AG20443 (cell line): ENCODE measurements at places on chromosomes 11 and 22.

GRCh38 chr11:102546923-102547471 lies 16.4 kb upstream of the MMP7 start:
- DNase-seq, result no peak

DNA sequence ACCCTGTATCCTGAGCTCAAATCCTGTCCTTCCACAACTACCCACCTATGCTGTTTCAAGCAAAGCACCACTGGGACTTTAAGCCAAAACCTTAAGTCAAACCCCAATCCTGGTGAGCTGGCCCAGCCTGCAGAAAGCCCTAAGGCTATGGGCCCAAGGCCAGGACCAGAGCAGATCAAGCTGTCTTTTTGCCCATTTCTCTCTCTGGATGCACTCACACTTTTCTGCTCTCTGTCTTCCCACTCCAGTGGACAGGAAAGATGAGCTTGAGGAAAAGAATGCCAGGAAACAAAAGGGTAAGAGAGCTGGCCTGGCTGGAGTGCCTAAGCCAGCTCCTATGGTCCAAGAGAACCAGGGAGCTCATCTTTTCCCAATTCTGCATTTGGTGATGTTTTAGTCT lies 284.3 kb upstream of the ISX start:
- peak; percentile 60 for DNase-seq

- no peak for DNase-seq
These were observed 438.9 kb downstream of the NTM start for GRCh38 chr11:131809203-131809918.

- no peak for DNase-seq
These were observed 33.3 kb downstream of the AMPD3 start for GRCh38 chr11:10488121-10488933.

GRCh38 chr22:49954991-49955580 lies 5.5 kb upstream of the PIM3 start:
- no peak for DNase-seq

DNA sequence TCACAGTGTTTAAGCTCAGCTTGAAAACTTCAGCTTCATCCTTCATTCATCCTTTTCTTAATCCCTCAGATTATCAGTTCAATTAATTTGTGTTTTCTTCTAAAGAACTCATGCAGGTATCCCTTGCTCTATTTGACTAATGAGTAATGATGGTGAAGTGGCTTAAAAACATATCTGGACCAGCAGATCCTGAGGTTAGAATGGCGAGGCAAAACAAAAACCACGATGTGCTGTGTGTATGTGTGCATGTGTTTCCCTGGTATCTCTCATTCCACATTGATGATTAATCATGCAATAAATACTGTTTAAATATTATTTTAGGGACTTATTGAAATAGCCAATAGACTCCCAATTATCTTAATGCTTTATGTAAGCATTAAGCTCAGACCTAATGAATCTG lies 437.0 kb downstream of the DYNC2H1 start:
- DNase-seq, result peak; percentile 35

- DNase-seq, result no peak
These were observed 185.8 kb upstream of the RAG2 start for GRCh38 chr11:36783808-36784207.

- no peak for DNase-seq
These were observed 9.5 kb upstream of the GGA1 start for GRCh38 chr22:37599153-37599552.

DNA sequence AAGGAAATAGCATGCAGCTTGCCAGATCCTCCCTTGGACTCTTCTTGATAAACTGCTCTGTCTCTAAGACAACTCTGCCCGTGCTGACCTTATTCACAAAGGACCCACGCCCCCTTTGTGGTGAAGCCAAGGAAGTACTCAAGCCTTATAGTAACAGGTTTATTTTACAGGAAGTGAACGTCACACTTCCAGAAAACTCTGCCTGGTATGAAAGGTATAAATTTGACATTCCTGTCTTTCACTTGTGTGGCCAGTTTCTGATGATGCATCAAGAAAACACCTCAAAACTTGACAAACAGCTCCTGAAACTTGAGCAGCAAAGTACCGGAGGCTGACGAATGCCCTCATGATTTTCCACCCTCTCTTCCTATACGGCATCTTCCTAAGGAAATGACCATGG lies 12.5 kb upstream of the PELI3 start:
- DNase-seq, result no peak

DNA sequence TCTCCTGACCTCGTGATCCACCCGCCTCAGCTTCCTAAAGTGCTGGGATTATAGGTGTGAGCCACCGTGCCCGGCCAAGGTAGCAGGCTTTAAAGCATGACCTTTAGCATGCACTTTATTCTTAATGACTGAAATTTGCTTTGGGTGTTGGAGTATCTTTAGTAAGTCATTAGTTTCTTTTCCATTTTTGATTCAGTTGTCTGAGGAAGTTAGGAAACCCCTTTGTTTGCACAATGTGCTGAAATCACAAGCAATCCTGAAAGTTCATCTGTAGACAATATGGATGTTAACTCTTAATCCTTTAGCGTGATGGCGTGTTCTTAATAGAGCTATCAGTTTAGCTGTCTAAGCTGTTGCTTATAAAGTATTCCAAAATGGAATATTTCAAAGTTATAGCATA lies 16.8 kb downstream of the SDHD start:
- no peak for DNase-seq

DNA sequence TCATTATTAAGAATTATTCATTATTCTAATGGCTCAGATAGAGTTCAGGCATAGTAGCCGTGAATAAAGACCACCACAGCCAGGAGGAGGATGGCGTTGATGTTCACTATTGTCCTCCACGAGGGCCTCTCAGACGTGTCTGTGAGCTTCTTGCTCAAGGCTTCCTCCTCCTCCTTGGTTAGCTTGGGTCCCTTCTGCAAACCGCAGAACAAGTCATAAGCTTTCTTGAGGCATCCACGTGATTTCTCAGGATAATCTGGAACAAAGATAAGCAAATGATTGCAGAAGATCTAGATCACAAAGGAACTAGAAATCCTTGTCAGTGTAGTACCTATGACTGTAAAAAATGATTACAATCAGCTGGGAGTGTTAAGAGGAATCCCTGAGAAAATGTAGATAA lies 13.6 kb upstream of the RFPL2 start:
- no peak for DNase-seq

DNA sequence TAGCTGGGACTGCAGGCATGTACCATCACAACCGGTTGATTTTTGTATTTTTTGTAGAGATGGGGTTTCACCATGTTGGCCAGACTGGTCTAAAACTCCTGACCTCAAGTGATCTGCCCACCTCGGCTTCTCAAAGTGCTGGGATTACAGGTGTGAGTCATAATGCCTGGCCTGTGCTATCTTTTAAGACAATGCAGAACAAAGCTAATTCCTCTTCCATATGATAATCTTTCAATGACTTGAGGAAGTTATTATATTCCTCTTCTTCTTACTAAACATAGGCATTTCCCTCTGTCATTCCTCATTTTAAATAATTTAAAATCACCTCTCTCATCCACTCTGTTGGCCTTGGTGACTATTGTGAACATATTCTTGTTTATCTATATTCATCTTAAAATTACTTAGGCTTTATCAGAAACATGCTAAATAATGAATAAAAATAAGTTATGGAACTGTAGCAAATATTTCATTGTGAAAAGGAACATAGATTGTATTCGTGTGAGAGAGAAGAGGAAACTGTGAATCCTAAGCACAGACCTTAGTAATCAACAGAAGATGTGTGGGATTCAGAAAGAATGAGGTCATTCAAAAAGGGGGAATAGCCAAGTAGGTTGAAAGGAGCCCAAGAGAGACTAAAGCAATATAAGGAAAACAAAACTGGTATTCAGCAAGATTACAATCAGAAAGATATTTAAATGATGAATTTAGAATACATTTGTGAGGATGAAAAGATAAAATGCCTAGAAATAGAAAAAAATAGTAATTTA lies 269.4 kb downstream of the TTC28 start:
- DNase-seq, result peak; percentile 68

DNA sequence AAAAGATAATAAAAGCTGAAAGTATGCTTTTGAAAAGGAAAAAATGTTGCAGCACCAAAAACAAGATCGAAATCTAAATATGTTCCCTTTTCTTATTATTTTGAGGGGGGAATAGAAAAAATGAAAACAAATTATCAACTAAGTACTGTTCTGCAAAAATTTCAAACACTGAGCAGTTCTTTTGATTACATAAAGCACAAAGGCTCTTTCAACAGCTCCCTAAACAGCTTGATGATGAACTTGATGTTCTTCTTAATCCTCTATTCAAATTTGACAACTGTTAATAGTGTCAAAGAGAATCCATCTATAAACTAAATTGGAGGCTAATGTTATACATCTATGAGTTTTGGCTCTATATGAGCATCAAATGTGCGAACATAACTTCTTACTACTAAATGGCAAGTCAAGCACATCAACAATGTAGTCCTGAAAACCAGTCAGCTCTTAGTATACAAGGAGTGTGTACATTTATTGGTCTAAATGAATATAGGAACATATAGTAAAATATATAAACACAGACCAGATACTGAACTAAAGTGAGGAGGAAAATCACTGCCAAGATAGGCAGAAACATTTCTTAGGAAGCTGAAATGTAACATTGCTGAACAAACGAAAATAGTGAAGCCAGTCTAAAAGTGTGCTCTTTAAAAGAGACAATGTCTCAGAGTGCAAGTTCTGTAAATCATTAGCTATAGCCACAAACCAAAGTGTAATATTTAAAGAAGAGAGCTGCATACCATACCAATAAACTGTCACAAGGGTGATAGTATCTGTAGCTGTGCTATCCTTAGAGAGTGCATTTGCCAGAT lies 94.3 kb downstream of the SOX6 start:
- DNase-seq, result no peak

DNA sequence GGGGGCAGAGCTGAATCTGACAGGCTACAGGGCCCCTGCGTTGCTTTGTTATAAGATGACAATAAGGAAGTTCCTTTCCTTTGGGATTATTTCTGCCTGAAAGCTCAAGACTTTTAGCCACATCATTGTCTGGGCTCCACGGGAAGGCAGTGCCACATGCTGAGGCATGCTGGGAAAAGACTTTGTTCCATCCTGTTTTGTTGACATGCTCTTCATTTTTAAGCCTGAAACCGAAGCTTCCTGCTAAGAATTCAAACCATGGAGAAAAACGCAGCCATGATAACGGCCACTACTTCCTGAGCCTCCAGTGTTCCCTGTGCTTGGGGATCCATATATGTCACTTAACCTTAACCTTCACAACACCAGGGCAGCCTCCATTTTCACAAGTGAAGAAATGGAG lies 5.5 kb upstream of the TCF20 start:
- DNase-seq, result no peak

- peak; percentile 64 for DNase-seq
These were observed 10.0 kb downstream of the RPL3 start for GRCh38 chr22:39309364-39309861.

DNA sequence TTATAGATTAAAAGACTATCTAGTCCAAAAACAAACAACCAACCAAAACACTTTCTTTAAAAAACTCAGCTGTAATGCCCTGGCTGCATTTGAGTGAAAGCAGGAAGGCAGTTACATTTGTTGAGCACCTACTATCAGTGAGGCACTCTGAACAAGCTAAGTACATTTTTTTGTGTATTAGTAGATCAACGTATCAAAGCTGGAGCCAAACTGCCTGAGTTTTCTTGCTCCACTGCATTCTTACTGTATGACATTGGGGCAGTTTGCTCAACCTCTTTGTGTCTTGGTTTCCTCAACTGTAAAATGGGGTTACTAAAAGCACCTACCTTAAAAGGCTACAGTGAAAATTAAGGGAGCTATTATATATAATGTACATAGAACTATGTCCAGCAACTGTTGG lies 22.0 kb downstream of the COA4 start:
- peak; percentile 39 for DNase-seq

DNA sequence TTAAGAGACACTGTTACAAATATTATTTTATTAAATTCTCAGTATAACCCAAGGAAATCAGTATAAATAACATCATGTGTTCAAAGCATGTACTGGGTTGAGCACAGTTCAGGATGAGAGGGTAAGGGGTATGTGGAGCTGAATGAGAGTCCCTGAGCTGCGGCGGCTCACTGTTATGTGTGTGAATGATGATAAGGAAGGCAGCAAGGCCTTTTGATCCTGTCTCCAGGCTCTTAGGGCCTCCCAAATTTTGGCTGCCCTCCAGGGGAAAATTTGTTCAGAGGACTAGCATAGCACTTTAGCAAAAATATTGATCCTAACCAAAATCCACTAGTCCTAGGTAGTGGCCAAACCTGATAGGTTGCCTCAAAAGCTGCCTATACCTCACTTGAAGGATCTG lies 86.1 kb upstream of the SPON1 start:
- DNase-seq, result no peak

- DNase-seq, result no peak
These were observed 4.4 kb downstream of the EFEMP2 start for GRCh38 chr11:65868076-65868667.

DNA sequence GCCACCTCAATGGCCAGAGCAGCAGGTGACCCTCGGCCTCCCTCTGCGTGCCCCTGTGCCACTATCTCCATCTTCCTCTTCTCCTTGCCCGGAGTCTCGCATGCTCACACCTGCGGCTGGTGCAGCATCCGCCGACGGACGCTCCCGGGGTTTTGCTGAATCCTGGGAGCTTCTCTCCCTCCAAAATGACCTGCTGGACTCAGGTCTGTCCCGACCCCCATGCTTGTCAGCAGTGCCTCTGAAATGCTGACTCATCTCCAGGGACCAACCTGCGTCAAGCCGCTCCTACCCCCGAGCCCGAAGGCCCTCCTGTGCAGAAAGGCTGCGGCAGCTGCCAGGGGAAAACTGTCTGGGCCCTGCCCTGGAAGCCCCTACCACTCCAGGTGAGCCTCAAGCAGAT lies 58.4 kb downstream of the CELSR1 start:
- no peak for DNase-seq
